H9 (cell line): ENCODE measurements at places on chromosomes 11 and 22. TPM values are rescaled to one million over a fixed set of nuclear protein-coding genes. Genes with fewer than 3 reads are reported as not detected.

PITPNM1 gene
- 43.5 and 50.1 TPM in 2 replicates for total RNA-seq

SCUBE2 gene
- total RNA-seq = 1.6 and 1.8 TPM in 2 replicates

POLD4 gene
- total RNA-seq = 19.5 and 22.3 TPM in 2 replicates

BACE1-AS gene
- 9.4 and 9.9 TPM in 2 replicates for total RNA-seq

C11orf97 gene
- not detected in 2 replicates for total RNA-seq

HSCB gene
- total RNA-seq = 20.8 and 21.2 TPM in 2 replicates

DNA sequence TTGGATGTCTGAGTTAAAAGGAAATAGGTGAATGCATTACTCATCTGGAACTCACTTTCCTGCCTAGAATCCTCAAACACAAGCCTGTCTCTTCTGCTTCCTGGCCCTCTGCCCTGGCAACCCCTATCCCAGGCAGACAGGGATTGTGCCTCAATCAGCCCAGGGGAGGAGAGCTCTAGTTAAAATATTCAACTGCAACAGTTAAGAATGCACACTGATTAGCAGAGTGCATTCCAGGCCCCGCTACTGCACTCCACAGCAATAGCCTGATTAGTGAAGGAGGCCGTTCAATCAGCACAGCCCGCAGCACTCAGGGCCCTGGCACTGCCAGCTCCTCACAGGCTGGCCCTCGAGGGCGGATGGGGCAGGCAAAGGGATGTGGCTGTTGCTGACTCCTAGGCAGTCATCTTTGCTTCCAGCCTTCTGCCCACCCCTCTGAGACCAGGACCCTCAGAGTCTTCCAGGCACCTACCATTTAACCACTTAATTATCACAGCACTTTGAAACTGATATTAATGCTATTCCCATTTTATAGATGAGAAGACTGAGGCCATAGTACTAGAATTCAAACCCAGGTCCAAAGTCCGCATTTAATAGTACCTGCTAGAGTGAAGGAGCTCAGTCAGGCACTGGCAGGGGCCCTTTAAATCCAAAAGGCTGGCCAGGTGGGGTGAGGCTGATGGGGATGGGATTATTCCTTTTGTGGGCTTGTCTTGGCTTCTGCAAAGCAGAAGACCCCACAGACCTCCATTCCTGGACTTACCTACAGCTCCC is 435.3 kb downstream of the SOX6 start:
- DNase-seq = no peak
- H3K4me1 ChIP-seq = no peaks in the 10 kb centered on the region
- H3K27me3 ChIP-seq = no peaks in the 10 kb centered on the region
- H3K4me3 ChIP-seq = no peak overlapping the region
- no peak overlapping the region for H3K27ac ChIP-seq

- H3K4me1 ChIP-seq = no peaks in the 10 kb centered on the region; the same call in 1 of the 2 replicates
- no peaks in the 10 kb centered on the region for H3K36me3 ChIP-seq
- H3K27me3 ChIP-seq = no peaks in the 10 kb centered on the region
- DNase-seq = peak; percentile 89
- no peak overlapping the region for H3K27ac ChIP-seq
- H3K4me3 ChIP-seq = no peak overlapping the region
Observed at GRCh38 chr22:44735518-44736428, 16.6 kb upstream of the ARHGAP8 start.

- no peaks in the 10 kb centered on the region for H3K27me3 ChIP-seq
- H3K4me3 ChIP-seq = no peak overlapping the region
- H3K36me3 ChIP-seq = no peaks in the 10 kb centered on the region
- peak; percentile 22 for DNase-seq
Observed at GRCh38 chr22:38474003-38474607, 6.2 kb downstream of the KDELR3 start.

DNA sequence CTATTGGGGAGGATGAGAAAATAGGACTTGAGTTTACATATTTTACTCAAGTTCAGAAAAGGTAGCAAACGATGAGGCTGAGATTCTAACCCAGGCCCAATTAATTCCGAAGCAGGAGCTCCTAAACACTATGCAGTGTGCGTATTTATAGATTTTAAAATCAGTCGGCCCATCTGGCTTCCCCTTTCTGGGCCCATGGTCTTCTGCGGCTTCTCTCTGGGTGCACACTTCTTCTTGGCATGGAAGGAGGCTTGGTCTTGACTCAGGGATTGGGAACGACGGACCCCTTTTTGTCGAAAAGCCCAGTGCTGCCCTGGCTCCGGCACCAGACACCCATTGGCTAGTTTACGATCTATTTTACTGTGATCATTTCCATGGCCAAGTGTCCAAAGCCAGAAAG is 1433.8 kb downstream of the BRD1 start:
- H3K4me3 ChIP-seq = no peak overlapping the region
- no peaks in the 10 kb centered on the region for H3K4me1 ChIP-seq
- H3K27ac ChIP-seq = no peak overlapping the region
- H3K27me3 ChIP-seq = no peaks in the 10 kb centered on the region
- DNase-seq = no peak
- H3K36me3 ChIP-seq = no peaks in the 10 kb centered on the region

DNA sequence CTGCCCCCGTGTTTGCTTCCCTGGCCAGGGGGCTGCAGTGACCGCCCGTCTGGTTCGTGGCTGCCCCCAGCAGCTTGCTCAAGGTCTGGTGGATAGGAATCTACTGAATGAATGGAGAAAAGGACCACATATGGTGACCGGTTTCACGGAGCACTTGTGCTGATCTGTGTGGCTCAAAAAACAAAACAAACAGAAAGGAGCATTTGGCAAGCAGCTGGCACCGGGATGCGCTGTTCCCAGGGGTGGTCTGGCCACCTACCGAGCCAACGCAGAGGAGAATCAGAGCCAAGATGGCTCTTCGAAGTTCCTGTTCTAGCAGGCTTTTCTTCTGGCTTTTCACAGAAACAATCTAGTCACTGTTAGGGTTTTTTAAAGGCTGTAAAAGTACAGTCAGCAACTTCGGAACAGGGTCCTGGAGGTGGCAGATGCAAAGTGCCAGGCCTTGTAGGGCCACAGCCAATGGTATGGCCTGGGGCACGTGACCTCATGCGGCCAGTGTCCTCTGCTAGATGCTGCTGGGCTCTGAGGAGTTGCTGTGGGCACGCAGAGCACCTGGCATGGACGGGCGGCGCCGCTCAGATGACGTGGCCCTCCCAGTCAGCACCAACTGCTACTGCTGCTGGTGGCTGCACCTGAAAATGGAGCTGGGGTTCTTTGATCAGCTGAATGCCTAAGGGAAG is 27.3 kb upstream of the PACSIN2 start:
- no peaks in the 10 kb centered on the region for H3K36me3 ChIP-seq
- H3K27ac ChIP-seq = no peak overlapping the region
- no peaks in the 10 kb centered on the region for H3K27me3 ChIP-seq
- DNase-seq = no peak

DNA sequence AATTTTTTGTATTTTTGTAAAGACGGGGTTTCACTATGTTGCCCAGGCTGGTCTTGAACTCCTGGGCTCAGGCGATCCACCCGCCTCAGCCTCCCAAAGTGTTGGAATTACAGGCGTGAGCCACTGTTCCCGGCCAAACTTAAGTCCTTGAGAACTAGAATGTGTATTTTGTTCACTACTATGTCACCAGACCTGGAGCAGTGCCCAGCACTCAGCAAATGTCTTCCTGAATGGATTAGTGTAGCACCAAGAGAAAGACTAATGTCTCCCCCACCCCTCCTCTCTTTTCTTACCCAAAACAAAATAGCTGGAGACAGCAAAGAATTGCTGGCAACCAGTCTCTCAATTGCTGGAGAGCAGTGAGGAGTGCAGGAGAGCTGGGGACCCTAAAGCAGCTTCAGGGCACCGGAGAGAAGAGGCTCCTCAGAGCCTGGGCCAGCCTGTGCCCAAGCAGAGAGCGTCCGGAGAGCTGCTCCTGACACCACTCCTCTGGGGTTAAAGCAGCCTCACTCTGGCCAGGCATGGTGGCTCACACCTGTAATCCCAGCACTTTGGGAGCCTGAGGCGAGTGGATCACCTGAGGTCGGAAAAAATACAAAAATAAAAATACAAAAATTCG is 14.9 kb downstream of the SLC25A18 start:
- no peaks in the 10 kb centered on the region for H3K4me1 ChIP-seq
- H3K27ac ChIP-seq = no peak overlapping the region
- no peaks in the 10 kb centered on the region for H3K36me3 ChIP-seq

DNA sequence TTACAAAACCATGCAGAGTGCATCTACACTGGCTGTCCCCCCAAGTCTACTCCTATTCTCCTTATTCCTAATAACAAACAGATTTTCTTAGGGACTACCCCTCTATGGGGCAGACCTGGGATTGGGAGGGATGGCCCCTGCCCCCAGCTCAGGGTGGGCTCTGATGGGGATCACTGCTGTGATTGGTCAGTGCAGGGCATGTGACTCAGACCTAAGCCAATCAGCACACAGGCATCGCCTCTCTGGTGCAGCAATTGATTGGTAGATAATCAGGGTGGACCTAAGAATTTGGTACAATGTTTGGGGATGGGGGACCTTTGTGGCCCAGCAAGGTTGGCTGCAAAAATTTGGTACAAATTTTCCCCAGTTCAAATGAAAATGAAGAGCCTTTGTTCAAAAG is 57.2 kb upstream of the SHANK2 start:
- H3K4me3 ChIP-seq = no peak overlapping the region
- no peaks in the 10 kb centered on the region for H3K27me3 ChIP-seq
- no peaks in the 10 kb centered on the region for H3K36me3 ChIP-seq
- H3K4me1 ChIP-seq = no peaks in the 10 kb centered on the region

GRCh38 chr11:74299015-74299414 is 12.4 kb downstream of the P4HA3 start:
- no peaks in the 10 kb centered on the region for H3K27me3 ChIP-seq
- DNase-seq = no peak
- no peaks in the 10 kb centered on the region; the same call in 1 of the 2 replicates for H3K36me3 ChIP-seq
- no peaks in the 10 kb centered on the region for H3K4me1 ChIP-seq
- no peak overlapping the region for H3K27ac ChIP-seq

DNA sequence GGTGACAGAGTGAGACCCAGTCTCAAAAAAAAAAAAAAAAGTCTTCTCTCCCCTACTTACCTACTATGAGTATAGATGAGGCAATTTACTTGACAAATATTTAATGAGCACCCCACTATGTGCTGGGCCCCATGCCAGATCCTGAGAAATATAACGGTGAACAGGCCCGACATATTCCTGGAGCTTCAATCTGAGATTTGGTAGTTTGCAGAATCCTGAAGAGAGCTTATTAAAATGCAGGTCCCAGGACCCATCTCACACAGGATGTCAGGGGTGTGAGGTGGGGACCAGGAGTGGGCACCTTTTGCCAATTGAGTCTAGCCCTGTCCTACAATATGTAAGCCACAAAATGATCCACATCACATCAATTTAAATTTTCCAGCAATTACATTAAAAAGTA is 44.0 kb downstream of the KCNJ4 start:
- peaks cover 9% of the 10 kb centered on the region for H3K36me3 ChIP-seq
- no peak for DNase-seq
- H3K27me3 ChIP-seq = no peaks in the 10 kb centered on the region
- H3K4me1 ChIP-seq = no peaks in the 10 kb centered on the region; the same call in 1 of the 2 replicates
- no peak overlapping the region for H3K4me3 ChIP-seq
- H3K27ac ChIP-seq = no peak overlapping the region

- H3K27ac ChIP-seq = no peak overlapping the region
- H3K36me3 ChIP-seq = no peaks in the 10 kb centered on the region
- H3K4me1 ChIP-seq = no peaks in the 10 kb centered on the region
Observed at GRCh38 chr11:96658436-96658835, 268.6 kb downstream of the JRKL start.

- H3K4me1 ChIP-seq = no peaks in the 10 kb centered on the region; the same call in 1 of the 2 replicates
- no peaks in the 10 kb centered on the region for H3K36me3 ChIP-seq
- H3K4me3 ChIP-seq = no peak overlapping the region
- no peak for DNase-seq
- H3K27me3 ChIP-seq = no peaks in the 10 kb centered on the region
Observed at GRCh38 chr11:128040603-128041002, 546.8 kb downstream of the ETS1 start.

DNA sequence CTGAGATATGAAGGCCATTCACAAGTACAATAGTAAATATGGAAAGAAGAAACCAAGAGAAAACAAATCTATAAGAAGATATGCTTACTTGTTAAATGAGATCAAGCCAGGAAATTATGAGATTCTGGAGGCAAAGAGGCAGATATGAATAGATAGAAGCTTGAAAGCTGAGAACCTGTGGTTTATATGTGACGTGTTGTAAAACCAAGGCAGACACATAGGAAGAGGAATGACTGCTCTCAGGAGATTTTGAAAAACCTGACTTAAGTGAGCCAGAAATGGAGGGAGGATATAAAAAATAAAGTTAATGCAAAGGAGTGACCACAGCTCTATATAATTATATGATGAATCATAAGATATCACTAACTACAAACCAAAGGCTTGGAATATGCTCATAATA is 1160.5 kb upstream of the CNTN5 start:
- DNase-seq = no peak
- H3K4me3 ChIP-seq = no peak overlapping the region
- peaks cover 4% of the 10 kb centered on the region; the same call in 1 of the 2 replicates for H3K4me1 ChIP-seq
- H3K27me3 ChIP-seq = no peaks in the 10 kb centered on the region
